Pancreas (tissue), 10 donors: ENCODE measurements at places on chromosomes 13 and 19. TPM values are rescaled to one million over a fixed set of nuclear protein-coding genes. Genes with fewer than 3 reads are reported as not detected.

DNA sequence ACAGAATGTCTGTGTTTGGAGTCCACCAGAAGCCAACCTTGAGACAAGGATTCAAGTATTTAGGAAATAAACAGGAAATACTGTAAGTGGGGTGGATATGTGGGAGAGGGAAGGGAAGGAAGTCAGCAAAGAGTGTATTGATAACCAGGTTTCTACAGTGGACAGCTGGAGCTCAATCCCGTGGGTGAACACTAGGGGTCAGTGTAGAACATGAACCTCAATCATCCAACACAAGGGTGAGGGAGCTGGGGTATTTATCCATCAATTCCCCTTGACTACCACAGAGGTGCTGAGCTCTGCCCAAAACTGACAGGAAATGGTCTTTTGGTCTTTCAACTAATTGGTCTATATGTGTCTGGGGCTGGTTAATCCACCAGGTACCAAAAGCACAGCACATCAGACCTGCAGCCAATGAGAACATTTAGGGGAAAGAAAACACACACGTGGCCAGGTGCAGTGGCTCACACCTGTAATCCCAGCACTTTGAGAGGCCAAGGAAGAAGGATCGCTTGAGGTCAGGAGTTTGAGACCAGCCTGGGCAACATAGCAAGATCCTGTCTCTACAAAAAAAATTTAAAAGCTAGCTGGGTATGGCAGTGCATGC is 5.6 kb upstream of the SYDE1 start:
- no peaks in the 10 kb centered on the region for H3K27me3 ChIP-seq
- H3K4me3 ChIP-seq = no peak overlapping the region

DNA sequence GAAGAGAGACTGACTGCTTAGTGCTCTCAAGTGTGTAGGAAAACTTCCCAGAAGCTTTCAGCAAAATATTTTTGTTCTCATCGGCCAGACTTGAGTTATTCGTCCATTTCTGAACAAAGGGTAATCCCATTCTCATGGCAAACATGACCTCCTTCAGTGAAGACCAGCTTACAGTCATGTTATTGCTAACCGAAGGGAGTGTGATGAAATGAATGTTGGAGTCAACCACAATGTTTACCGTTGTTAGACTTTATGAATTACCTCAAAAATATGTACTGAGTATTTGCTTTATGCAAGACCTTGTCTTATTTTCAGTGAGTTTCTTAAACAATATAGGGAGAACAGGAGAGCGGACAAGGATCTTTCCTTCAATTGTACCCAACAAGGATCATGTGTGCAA is 228.6 kb downstream of the LMO7 start:
- no peak overlapping the region for H3K4me3 ChIP-seq
- DNase-seq = no peak
- H3K27ac ChIP-seq = no peak overlapping the region
- no peaks in the 10 kb centered on the region for H3K36me3 ChIP-seq
- H3K27me3 ChIP-seq = peaks cover 4% of the 10 kb centered on the region

DNA sequence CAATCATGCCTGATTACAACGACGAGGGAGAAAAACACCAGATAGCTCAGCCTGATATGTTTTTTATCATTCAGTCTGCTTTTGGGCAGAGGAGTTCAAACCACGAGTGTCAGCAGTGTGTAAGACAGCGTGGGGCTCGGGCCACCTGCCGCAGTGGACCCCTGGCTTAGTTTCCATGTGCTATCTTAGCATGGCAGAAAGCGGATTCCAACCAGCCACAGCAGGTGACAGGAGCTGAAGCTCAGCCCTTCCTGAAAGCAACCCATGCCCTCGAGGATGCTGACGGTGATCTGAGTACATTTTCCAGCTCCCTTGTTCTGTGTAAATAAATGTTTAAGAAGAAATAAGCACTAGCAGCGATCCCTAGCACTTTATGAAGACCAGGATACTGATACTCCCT is 32.2 kb upstream of the MBNL2 start:
- H3K36me3 ChIP-seq = no peaks in the 10 kb centered on the region
- H3K4me1 ChIP-seq = no peaks in the 10 kb centered on the region

DNA sequence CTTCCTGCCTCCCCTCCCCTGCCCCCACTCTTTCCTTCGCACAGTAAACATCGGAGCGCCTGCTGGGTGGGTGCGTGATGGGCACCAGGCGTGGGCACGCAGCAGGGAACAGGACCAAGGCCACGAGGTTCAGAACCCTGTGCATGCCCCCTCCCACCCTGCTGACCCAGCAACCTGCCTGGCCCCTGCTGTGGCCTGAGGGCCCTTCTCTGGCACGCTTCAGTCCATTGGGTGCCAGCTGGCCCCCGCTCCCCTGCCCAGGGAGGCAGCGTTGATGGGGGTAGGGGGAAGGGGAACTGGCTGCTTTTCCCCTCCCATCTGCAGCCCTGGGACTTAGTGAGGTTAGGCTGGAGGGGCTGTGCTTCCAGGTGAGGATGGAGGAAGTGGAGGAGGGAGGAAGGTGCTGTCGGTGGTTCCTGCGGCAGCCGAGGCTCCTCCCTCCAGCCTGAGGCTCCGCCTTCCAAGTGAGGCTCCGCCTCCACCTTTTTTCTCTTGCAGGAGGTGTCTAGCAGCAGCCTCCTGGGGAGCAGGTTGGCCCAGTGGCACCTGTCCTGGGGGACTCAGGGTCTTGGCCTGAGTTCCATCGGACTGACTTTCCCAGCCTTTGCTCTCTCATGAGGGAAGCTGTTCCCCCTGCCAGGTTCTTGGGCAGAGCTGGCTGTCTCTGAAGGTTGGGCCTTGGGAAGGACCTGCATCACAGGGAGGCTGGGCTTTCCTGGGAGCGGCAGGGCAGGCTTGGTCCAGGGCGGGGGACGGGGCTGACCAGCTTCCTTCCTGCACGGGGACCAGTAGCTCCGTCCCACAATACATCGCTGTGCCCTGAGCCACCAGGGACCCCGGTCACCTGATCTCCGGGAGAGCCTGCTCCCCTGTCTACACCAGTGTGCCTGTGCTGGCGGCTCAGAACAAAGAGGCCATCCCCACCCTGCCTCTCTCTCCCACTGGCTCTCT is 7.3 kb downstream of the PIAS4 start:
- H3K4me1 ChIP-seq = peaks cover 31% of the 10 kb centered on the region
- DNase-seq = peak; percentile 69
- H3K27ac ChIP-seq = peak overlapping the region; percentile 26
- no peaks in the 10 kb centered on the region for H3K27me3 ChIP-seq
- H3K4me3 ChIP-seq = no peak overlapping the region

DNA sequence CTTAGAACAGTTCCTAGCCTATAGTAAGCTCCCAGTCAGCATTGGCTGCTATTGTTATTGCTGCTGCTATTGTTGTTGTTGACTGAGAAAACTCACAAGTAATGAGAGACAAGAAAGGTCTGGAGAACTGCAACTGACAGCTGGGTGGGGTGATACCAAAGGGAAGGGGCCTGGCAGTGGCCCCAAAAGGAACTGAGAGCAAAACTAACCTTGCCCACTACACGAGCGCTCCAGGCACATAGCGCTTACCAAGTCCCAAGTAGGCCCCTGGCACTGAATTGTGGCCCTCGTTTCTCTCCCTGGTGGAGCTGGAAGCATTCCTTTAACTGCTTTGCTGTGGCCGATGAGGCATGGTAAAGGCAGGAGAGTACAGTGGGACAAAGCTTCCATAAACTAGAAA is 59.7 kb downstream of the KCTD12 start:
- H3K27me3 ChIP-seq = no peaks in the 10 kb centered on the region
- no peak overlapping the region for H3K4me3 ChIP-seq
- no peak for DNase-seq
- no peaks in the 10 kb centered on the region for H3K36me3 ChIP-seq
- H3K4me1 ChIP-seq = peaks cover 5% of the 10 kb centered on the region

DNA sequence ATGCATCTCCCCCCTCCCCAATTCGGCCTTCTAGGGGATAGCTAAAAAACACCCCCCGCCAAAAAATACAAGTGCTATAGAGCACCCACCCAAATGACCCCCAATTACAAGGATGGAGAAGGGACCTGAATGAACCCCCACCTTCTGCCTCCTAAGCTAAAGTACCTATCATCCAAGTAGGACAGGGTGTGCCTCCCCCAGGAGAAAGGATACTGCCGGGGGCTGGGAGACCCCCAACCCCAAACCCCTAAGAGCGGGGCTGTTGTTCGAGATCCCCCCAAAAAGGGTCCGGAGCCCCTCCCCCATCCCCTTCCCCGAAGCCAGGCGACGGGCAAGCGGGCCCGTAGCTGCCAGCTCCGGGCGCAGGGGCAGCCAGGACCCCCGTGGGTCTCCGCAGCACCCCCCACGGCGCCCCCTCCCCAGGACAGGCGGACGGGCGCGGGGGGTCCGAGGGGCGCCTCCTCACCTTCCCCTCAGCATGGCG is 1.9 kb downstream of the ZC3H4 start:
- peak overlapping the region; percentile 90 for H3K4me3 ChIP-seq
- peak overlapping the region; percentile 99 for H3K27ac ChIP-seq
- no peaks in the 10 kb centered on the region for H3K27me3 ChIP-seq
- H3K36me3 ChIP-seq = no peaks in the 10 kb centered on the region
- H3K4me1 ChIP-seq = peaks cover 30% of the 10 kb centered on the region

DNA sequence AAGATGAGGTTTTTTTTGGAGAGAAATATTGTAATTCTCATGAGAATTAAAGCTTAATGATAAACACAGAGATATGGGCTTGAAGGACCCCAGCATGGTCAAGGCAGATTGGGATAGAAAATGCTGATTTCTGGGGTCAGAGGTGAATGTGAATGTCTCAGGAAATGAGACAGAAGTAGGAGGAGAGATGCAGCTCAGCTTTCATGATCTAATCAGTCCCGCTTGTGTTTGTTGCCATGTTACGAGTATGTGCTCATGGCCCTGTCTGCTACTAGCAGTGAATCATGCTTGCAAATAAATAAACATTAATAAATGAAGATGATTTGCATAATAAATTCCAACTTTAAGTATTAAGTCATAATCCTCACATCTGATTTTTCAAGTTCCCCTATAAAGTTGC is 23.0 kb upstream of the NDFIP2 start:
- no peaks in the 10 kb centered on the region for H3K36me3 ChIP-seq
- H3K4me1 ChIP-seq = no peaks in the 10 kb centered on the region
- H3K4me3 ChIP-seq = no peak overlapping the region
- H3K27ac ChIP-seq = no peak overlapping the region
- DNase-seq = no peak

DNA sequence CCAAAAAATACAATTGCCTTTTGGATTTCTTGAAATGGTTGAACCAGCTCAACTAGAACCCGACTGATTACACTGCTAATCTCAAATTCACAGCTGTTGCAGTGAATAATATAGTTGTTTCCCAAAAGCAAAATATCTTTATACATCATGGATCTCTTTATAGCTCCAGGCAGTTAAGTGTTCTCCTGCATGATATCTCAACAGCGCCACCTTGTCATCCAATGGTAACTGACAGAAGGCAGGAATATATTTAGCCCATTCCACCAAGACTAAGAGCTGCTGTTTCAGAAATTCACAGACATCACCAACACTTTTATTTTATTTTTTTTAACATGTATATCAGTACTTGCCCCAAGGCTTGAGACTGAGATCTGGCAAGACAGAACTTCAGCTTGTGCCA is 1141.0 kb upstream of the PRR20A start:
- no peaks in the 10 kb centered on the region for H3K4me1 ChIP-seq
- DNase-seq = no peak
- H3K27ac ChIP-seq = no peak overlapping the region
- no peaks in the 10 kb centered on the region for H3K36me3 ChIP-seq

Gene C1QTNF9B
- 0.20 TPM for total RNA-seq

Gene PLPP2
- 20.2 TPM for total RNA-seq

Gene GIPC3
- 0.28 TPM for total RNA-seq

Gene GARIN5B
- not detected for total RNA-seq
